IMR-90 (cell line): ENCODE measurements at places on chromosomes 7 and 10. TPM values are rescaled to one million over a fixed set of nuclear protein-coding genes. Genes with fewer than 3 reads are reported as not detected.

Gene RARRES2
- total RNA-seq: not detected in 2 replicates

Gene UTF1
- total RNA-seq: not detected in 2 replicates

Gene SPDYE1
- not detected in 2 replicates for total RNA-seq

- no peak for DNase-seq
Observed at GRCh38 chr7:155699180-155699579, 54.7 kb downstream of the RBM33 start.

DNA sequence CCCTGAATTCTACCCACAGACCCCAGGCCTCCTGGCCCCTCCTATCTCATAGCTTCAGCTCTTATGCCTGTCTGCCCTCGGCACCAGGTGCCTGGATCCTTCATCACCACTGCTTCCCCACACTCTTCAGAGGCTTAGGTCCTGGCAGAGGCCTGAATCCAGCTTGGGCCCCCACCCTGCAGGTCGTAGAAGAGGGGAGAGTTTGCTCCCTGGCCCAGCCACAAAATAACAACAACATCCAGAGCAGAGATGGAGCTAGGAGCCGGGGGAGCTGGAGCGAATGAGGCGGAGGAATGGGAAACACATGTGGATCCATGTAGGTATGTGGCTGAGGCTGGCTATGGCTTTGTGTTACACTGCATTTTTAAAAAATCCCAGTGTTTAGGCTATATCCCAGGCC lies 7.8 kb upstream of the OPN4 start:
- DNase-seq: no peak

DNA sequence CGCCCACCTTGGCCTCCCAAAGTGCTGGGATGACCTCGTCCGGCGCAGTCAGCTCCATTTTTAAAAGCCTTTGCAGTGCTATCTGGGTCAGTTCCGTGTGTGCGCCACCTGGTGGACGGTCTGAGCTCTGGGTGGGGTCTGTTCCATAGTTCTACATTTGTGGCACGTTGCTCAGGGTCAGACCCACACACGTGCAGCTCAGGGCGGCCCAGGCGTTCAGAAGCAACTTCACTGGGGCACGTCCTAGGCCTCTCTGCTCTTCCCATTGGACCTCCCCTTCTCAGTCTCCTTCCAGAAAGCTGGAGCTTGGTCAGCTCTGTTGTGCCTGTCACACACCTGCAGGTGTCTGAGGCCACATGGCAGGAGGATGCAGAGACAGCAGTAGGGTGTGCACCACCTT lies 137.9 kb downstream of the DNAJB6 start:
- no peak for DNase-seq
